Hypothalamus (tissue), 51 donors: ENCODE measurements at places on chromosomes 16 and 17.

DNA sequence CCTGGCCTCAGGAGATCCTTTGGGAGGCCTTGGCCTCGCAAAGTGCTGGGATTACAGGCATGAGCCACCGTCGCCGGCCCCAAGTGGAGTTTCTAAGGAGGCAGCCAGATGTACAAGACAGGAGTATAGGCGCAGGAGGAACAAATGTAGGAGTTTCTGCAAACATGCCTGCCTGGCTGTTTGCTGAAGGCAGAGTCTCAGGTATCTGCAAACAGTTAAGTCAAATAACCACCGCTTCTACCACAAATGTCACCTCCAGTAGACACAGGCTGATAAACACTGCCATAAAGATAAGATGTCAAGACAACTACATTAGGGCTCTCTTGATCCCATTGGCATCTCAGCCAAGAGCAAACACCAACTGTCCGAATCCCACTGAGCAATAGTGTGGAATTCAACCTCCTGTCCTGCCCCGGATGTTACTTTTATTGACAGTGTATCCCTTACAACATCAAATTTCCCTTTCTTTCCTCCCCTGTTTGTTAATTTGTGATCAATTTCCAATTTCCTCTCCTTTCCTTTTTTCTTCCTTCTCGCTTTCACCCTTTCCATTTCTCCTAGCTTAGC is 5.6 kb upstream of the COG1 start:
- DNase-seq: no peak

- DNase-seq: no peak
Observed at GRCh38 chr17:6269478-6269877, 165.4 kb downstream of the AIPL1 start.

GRCh38 chr16:83817022-83817421 is 9.2 kb downstream of the HSBP1 start:
- DNase-seq: no peak

- peak; percentile 41 for DNase-seq
Observed at GRCh38 chr16:79509211-79509631, 91.3 kb downstream of the MAF start.

GRCh38 chr17:21357696-21358656 is 18.2 kb upstream of the KCNJ12 start:
- no peak for DNase-seq

DNA sequence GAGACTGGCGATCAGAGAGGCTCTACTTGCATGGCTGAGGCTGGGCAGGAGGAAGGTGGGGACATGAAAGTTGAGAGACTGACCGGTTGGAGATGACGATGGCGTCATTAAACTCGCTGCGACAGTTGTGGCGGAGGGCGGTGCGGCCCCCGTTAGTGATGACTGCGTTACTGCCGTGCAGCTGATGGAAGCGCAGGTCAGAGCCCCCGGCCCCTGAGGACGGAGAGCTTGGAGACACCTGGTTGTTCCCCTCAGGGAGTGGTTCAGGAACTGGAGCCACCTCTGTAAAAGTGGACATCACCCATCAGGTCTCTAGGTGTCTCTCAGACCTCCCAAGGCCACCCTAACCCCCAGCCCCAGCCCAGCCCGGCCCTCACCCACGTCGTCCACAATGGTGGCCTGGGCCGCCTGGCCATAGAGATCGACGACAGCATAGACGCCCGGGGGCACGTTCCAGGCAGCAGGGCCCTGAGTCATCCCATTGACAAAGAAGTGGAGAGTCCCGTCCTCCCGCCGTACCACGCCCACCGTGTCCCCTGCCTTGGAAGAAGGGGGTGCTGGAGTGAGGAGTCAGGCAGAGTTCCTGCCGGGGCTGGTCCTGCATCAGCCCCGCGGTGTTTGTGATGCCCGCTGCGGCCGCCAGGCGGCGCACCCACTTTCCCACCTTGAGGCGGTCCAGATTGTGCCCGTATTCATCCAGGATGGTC is 5.3 kb downstream of the NEURL4 start:
- no peak for DNase-seq
